ENCODE measurements at places on chromosomes 3 and 15. TPM values are rescaled to one million over a fixed set of nuclear protein-coding genes. Genes with fewer than 3 reads are reported as not detected.

DNA sequence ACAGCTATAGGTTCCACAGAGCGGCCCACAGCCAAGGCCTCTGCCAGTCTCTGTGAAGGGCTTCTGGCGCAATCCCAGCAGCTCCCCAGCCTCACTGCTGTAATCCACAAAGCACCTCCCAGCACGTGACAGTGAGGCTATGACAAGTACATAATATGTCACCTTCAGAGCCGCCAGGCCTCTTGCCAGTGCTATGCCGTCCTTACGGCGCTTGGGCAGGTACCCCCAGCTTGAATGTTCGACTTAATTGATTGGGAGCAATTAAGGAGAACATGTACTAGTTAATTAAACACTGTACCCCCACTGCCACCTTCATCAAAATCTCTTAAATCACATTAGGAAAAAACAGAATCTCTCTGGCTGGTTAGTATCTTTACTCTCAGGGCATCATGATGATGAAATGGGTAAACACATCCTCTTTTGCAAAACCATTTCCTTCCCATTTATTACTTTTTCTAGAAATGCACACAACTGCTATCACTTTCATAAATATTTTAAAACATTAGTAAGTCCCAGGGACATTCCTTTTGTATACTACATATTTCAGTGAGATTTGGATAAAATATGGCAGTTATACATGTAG, 169.9 kb downstream of the XXYLT1 start:
- DNase-seq = no peak

DNA sequence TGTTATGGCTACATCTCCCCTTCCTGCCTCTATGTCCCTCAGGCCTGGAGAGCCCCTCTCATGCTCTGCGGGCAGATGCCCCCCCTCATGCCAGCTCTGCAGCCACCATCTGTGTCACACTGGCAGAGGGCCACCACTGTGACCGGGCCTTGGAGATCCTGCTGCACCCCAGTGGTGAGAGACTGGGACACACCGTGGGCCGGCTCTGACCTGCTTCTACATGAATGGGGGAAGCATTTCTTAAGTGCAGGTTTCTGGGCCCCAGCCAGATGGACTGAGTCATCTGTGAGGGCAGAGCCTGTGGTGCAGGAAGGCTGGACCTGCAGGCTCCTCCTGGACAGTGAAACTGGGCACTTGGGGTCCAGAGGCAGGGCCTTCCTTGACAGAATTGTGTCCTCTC, 4.8 kb downstream of the VWA5B2 start:
- no peak for DNase-seq

DNA sequence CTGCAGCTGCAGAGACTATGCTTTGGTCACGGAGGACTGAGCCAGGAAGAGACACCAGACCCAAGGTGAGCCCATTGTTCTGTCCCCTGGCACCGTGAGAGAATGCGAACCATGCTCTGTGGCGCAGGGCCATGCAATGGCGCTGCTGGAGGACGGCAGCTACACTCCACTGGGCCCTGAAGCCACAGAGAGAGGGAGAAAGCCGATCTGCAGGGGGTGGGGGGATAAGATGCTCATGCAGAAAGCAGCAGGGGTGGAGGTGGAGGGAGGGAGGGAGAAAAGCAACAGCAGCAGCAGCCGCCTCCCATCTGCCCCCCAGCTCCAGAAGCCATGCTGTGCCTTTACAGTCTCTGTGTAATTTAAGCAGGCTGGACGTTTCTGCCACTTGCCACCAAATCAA, 5.3 kb downstream of the BDH1 start:
- DNase-seq = no peak

The B4GALT4 gene
- total RNA-seq = 15.0 TPM

GRCh38 chr3:123078101-123078500, 11.3 kb downstream of the PDIA5 start:
- no peak for DNase-seq

The MELTF gene
- total RNA-seq = 28.2 TPM

DNA sequence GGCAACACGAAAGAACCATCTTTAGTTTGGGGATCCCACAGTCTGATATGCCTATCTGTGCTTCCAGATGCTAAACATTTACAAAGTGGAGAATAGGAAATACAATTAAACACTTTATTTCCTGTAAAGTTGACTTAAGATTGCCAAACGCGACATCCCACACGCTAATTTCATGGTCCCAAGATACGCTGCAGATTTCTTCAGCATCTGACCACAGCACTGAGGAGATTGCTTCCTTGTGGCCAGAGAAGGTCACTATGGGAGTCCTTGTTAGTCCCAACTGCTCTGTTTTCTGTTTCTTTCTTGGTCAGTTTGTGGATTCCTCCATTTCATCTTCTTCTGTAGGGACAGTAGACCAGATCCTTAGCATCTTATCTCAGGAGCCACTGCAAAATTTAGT, 43.3 kb downstream of the ASB7 start:
- DNase-seq = no peak

The AADACL2 gene
- total RNA-seq = 0.22 TPM

The P4HTM gene
- 16.2 TPM for total RNA-seq

DNA sequence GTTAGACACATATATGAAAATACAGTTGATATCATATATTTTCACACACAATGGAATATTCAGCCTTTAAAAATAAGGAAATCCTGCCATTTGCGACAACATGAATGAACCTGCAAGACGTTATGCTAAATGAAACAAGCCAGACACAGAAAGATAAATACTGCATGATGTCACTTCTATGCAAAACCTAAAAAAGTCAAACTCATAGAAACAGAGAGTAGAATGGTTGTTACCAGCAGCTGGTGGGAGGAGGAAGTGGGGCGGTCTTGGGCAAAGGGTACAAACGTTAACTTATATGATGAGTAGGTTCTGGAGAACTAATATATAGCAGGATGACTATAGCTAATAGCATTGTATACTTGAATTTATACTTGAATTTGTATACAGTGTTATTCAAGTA, 213.2 kb upstream of the NR2F2 start:
- DNase-seq = no peak

DNA sequence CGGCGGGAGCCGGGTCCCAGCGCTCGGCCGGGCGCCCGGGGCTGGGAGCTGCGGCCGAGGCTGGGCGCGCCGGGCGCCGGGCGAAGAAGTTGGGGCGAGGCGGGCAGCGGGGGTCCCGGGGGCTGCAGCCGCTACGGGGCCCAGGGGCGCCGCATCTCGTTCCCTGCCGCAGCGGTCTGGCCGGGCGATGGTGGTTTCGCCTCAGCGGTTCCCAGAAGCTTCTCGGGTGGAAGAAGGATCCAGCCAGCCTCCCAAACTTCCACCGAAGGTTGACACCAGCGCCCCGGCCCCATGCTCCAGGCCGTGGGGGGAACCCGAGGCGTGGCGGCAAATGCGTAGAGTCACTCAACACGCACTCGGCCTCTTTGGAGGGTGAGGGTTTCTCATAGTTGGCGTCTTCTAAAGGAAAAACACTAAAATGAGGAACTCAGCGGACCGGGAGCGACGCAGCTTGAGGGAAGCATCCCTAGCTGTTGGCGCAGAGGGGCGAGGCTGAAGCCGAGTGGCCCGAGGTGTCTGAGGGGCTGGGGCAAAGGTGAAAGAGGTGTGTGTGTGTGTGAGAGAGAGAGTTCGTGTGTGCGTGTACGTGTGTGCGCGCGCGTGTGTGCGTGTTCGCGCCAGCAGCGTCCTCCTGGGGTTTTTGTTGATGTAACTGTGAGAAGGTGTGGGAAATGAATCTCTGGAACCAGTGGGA, 940 bp downstream of the BOC start:
- DNase-seq = no peak

GRCh38 chr15:98727115-98728040, 79.0 kb downstream of the IGF1R start:
- peak; percentile 94 for DNase-seq

DNA sequence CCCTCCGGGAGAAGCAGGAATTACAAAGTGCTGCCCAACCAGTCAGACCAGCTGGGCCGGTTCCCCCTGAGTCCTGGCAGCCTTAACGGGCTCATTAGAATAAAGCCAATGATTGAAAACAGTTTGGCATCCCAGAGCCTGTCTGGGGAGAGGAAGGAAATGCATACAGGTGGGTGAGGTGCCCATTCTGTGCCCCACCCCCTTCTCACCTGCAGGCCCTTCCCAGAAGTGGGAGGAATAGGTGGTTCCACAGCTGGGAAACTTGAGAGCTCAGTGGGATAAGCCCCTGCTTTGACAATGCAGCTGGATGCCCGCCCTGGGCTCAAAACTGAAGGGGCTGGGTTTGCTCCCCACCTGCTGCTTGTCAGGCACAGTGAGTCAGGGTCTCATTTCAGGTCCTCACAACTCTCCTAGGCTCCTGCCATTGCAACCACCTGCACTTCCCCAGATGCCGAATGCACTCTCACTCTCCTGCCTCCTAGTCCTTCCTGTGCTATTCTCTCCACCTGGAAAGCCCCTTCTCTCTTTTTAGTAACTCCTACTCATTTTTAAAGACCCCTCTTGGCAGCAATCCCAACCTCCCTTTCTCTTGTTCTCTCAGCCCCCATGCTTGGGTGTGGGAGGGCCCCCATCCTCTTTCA, 5.5 kb upstream of the BUB1B start:
- DNase-seq = no peak

DNA sequence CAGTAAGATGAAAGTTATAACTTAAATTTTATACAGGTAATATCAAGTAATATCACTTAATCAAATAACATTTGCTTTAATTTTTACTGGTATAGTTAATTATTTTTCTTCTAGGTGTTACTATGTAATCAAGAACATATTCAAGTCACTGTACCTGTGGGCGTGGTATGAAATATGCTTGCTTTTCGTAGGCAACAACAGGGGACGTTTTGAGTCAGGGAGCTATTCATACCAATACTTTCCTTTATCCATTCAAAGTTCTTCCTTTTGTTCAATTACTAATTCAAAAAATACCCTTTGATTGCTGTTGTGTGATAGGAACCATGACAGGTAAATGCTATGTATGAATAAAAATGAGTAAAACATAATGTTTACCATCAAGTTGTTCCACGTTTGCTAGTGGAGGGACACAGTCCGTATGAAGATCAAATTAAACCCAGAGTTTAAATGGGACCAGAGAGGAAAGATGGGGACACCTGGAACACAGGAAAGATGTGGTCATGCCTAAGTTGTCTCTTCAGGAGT, 654.0 kb upstream of the KCNMB2 start:
- no peak for DNase-seq

DNA sequence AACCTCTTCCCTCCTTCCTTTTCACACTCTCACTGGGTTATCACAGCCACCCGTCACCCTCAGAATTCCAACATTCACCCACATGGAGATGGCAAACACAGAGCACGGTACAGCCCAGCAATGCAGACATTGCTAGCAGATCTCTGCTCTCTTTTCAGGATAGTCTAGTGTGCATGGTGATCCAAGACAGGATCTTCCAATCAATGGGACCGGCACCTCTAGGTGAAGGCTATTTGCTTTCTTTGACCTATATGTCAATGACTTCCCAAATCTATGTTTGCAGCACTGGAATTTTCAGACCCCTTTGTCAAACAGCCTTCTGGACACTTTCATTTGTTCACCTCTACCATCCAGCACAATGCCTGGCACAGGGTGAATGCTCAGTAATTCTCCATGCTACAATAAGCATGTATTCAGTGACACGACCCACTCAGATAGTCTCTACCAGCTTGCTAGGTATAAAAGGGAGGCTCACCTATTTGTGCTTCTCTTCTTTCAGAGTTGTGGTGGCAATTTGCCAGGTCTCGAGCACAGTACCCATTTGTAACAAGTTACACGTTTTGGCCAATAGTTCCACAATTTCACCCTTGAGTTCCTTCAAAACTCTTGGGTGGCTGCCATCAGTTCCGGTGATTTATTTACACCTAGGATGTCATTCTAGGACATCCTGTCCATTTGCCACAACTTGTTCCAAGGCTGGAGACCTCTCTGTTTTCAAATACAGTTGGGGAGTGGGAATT, 279.1 kb upstream of the ICE2 start:
- no peak for DNase-seq

DNA sequence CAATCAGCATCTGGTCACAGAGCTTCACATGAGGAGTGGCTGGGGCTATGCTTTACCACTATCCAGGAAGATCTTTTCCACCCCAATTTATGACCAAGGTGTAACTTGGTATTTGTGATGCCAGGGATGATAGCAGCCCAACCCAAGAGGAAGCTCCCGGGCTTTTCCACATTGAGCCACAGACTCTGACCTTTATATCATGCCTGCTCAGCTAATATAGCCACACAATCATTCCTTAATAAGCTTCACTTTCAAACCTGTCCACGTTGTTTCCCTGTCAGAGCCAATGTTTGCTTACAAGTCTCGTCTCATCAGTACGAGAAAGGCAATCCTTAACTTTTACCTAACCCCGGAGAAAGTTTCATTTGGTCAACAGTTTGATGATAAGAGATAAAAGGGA, 330.9 kb downstream of the SHQ1 start:
- DNase-seq = no peak

The FBXO40 gene
- 0.13 TPM for total RNA-seq

- no peak for DNase-seq
Measured at GRCh38 chr3:38315488-38316230, 30.9 kb upstream of the XYLB start.

The TRIM42 gene
- not detected for total RNA-seq

DNA sequence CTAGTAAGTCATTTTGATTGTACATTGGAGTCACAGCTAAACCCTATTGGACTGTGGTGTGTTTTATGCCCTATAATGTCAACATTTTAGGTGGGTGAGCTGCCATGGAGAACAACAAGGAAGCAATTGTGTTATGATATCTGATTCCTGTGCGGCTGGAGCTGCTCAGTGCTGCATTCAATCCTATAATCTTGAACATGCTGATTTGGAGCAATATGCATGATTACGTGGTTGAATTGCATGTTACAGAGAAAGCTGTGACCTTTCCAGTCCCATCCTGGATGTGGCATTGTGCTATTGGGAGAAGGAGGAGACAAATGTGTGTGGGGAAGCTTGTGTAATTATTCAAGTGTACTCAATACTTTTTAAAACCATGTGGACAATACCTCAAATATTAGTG, 20.1 kb upstream of the C3orf49 start:
- DNase-seq = no peak

DNA sequence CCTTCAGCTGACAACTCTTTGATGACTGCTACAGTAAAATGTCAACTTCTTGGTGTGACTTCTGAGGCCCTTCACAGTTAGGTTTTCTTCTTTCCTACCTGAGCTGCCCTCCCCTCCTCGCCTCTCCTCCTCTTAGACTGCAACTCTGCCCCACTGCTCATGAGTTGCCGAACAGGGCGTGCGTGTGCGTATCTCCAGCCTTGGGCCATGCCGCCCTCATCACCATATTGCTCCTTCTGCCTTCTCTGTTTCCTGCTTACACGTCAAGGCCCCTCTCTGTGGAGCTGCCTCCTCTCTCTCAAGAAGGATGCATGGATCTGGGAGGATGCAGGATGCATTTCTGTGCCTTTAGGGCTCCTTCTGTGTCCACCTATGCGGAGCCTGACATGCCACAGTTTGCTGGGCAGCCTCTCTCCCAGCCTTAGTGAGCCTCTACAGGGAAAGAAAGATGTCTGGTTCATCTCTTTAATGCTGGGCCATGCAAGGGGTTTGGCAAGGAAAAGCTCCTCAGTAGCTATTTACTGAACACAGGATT, 205.9 kb downstream of the RPLP1 start:
- peak; percentile 35 for DNase-seq

The USP50 gene
- 1.1 TPM for total RNA-seq

DNA sequence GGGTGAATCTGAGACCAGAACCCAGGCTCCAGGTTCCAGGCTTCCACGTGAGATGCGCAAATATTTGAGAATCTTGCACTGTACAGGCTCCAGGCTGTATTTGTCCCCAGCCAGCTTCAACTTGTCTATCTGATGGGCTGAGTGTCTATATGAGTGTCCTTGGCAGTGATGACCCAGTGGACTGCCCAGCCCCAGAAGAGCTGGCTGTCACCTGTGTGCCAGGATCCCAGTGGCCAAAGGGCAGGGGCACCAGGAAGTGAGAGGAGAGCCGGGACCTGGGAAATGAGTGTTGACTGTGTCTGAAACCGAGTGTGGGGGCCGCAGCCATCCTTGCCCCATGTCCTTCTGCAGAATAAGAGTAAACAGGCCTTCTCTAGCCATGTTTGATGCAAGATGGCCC, 10.4 kb downstream of the FAH start:
- no peak for DNase-seq
